Esophagus squamous epithelium (tissue), 5 donors: ENCODE measurements at places on chromosomes 7 and 10.

GRCh38 chr7:113873554-113874151, 45.2 kb downstream of the PPP1R3A start:
- no peak for DNase-seq

GRCh38 chr10:127919418-127920271, 12.7 kb downstream of the PTPRE start:
- DNase-seq = no peak

GRCh38 chr7:33428415-33428814, 299.1 kb downstream of the BBS9 start:
- DNase-seq = no peak

DNA sequence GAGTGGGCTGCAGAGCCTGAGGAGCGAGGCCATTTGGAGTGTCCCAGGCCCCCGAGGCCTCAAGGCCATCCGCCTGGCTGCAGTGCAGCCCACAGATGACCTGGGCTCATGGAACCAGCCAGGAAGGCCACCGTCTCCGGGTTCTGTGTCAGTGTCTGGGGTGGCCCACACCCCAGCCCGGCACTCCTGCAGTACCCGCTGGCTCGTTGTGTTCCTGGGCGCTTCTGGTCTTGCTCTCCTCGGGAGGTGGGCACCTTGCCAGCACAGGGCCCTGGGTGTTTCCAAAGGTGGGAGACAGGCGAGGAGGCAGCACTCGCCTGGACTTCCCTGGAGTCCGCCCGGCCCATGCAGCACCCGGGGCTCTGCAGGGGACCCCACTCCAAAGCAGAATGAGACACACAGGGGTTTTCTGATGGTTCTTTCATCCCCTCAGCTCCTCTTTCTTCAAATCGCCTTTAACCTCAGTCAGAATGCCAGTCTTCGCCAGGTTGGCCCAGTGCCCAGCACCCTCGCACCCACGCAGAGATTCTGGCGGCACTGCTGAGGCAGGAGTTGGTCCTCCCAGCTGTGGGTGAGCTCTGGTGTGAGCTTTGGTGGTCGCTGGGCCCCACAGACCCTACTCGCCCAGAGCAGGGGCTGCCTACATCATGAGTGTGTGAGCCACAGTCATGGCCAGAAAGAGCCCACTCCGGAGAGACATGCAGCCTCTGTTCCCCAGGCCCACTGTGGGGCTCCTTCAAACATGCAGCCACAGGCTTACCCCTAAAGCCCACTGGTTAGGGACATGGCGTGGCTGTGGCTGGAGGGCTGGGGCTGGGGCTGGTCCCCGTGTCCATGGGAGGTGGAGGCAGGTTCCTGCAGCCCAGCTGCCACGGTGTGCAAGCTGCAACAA, 155.7 kb downstream of the EBF3 start:
- DNase-seq = no peak

DNA sequence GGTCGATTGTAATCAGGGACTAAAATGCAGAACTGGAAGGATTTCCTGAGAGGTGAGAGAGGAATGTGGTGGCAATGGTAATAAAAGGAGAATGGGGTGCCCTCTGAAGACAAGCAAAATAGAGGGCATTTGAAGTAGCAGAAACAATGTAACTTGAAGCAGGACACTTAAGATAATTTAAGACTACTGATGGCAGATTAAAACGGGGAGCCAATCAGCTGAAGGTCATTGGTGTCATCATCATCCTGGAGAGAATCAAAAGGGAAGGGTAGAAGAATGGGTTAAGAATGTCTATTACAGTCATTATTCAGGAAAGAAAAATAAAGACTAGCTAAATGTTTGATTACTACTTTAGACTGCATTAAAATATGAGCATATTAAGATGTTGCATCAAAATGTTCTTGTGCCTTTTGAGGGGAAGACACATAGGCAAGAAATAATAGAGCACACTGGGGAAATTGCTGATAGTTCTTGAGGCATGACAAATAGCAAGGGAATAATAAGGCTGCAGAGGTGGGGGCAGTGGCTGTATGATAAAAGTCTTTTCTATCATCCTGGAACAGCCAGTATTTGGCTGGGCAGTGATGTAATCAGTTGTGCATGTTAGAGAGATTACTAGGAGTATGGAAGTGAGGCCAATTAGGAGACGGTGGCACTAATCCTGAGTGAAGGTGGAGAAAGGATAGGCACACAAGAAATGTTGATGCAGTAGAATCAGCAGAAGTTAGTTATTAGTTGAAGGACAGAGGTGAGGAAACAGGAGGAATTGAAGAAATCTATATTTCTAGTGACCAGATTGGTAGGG, 60.2 kb downstream of the CCDC71L start:
- DNase-seq = no peak

GRCh38 chr7:106872763-106873162, 7.7 kb downstream of the PIK3CG start:
- no peak for DNase-seq

GRCh38 chr10:131127138-131127589, 184.4 kb downstream of the TCERG1L start:
- DNase-seq = no peak

DNA sequence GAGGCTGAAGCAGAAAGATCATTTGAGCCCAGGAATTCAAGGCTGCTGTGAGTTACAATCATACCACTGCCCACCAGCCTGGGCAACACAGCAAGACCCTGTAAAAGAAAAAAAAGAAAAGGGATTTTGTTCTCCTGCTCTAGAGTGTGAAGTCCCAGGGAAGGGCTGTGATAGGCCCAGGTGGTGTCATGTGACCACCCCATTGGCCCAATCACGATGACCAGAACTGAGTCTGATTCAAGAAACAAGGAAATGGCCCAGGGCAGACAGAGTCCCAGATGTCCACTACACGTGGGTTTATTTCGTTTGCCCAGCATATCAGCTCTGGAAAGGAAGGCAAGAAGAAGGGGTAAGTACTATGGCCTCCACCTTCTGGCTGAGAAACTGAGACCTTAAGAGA, 81.3 kb upstream of the CUX1 start:
- no peak for DNase-seq

DNA sequence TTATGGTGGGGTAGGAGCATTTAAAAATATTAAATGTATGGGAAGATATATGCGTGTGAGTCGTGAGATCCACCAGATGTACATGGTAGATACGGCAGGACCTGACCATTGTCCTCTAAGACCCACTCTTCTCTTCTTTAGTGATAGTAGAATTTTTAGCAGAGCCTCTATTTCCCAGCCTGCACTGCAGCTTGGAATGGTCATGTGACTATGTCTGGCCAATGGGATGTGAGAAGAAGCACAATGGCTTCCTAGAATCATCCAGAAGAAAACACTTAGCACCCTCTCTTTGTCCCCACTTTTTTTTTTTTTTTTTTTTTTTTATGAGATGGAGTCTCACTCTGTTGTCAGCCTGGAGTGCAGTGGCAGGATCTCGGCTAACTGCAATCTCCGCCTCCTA, 86.6 kb upstream of the CYTH3 start:
- no peak for DNase-seq
